Right lobe of liver (tissue), 6 donors: ENCODE measurements at places on chromosomes 16 and 17.

GRCh38 chr17:1558401-1558800 lies 4.2 kb downstream of the PITPNA start:
- DNase-seq = no peak

DNA sequence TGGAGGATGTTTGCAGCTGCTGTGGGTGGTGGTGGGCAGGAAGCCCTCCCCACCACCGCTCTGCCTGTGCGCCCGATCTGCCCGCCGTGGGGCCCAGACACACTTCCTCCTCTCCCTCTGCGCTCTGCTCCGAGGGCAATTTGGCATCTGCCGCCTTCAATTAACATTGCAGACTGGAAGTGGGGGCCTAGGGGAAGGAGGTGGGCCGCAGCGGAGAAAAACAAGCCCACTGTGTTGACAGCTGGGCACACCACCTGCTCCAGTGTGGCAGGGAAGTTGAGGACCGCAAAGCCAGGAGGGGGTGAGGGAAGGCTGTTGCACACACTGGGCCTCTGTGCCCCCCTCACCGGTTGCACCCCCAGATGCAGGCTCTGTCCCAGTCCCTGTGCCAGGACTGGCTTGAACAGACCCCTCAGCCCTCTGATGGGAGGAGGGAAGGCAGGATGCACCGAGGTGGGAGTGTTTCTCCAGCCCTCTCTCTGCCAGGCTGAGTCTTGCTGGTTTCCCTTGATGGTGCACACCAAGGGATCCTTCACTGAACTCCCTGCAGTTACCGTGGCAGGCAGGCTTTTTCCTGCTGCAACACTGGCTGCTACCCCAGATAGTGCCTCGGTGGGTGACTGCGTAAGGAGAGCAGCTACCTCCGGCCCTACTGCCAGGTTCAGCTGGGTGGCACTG lies 72.8 kb upstream of the MED9 start:
- no peak for DNase-seq

- DNase-seq = no peak
These were observed 306.3 kb downstream of the CNTNAP4 start for GRCh38 chr16:76583466-76583865.

GRCh38 chr17:41512546-41513167 lies 6.0 kb downstream of the KRT15 start:
- no peak for DNase-seq

DNA sequence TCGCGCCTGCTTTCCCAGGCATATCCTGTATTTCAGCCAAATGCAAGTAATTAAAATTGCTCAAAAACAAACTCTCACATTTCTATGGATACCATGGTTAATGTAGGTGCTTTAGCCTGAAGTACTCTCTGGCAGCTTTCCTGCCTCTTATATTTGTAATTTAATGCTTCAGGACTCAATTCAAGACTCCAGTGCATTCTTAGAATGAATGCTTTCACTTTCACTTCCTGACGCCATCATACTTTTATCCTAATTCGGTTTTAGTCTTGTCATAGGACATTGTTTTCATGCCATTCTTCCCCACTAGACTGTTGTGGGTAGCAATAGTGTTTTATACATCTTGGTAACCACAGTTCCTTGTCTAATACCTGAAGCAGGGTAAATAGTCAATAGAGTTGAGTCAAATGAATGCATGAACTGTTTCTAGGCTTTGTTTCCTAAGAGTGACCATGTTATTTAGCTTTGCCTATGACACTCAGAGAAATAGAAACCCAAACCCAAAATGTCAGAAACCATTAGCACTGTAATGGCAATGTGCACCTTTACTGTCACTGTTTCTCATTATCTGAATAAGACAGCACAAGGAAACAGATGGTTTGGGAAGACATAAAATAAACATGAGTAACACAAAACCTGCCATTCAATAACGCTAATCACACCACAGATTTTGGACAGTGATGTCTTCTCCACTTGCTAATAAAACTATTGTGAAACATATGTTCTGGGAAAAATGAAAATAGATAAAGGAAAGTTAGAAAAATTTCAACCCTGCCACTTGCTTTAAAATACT lies 705.5 kb downstream of the CDH11 start:
- no peak for DNase-seq

- no peak for DNase-seq
These were observed 152.6 kb upstream of the CACNG5 start for GRCh38 chr17:66682283-66682682.

GRCh38 chr16:55338646-55339045 lies 14.6 kb downstream of the IRX6 start:
- no peak for DNase-seq

GRCh38 chr17:63833026-63833740 lies 5.7 kb upstream of the FTSJ3 start:
- DNase-seq = no peak

DNA sequence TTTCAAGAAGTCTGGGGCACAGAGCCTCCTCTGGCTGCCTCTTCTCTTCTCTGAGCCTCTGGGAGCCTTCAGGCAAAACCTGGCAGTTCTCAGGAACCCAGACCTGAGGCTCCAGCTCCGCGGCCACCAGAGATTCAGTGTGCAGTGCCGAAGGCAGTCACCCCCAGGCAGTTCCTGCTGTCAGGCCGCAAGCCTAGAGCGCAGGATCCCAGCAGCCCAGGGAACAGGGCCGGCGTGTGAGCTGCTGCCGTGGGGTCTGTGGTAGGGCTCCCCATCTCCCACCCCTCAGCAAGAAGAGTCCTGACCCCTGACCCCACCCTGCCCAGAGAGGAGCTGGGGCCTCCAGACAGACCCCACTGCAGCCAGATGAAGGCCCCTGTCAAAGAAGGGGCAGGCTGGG lies 78.2 kb downstream of the AMFR start:
- DNase-seq = no peak

GRCh38 chr16:57166951-57167350 lies 18.9 kb downstream of the PSME3IP1 start:
- DNase-seq = no peak

DNA sequence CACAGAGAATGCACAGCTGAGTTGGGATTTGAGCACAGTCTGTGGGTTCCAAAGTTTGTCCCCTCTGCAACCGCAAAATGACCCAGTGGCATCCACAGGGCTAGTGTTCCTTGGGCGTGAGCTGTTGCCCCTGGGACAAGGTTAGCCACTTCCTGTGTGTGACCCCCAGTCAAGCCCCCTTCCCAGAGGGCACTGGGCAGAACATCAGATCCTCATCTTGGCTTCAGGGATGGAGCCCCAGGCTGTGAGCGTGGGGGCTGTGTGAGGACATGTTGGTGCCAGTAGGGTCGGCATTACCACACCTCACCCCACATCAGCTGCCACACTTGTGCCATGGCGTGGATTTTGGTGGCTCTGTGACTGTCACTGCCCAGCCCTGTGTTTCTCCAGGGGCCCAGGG lies 55.3 kb downstream of the USP22 start:
- DNase-seq = no peak

DNA sequence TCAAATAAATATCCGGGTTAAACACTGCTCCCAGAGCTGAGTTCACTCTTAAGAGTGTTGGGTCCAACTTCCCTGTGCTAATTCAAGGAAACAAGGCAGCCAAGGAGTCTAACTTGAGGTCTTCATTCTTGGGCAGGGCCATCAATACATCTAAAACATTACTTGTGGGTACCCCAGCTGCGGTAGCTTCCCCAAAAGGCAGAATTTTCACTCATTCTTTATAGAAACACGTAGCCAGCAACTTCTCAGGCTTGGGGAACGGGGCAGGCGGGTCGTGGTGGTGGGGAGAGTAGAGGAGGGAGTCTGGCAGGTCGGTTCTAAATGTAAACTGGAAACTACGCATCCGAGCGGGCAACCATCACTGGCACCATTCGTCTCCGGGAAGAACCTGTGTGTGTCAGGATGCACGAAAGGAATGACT lies 666 bp upstream of the METTL9 start:
- DNase-seq = no peak

- no peak for DNase-seq
These were observed 15.0 kb downstream of the LASP1NB start for GRCh38 chr17:38940404-38940803.

DNA sequence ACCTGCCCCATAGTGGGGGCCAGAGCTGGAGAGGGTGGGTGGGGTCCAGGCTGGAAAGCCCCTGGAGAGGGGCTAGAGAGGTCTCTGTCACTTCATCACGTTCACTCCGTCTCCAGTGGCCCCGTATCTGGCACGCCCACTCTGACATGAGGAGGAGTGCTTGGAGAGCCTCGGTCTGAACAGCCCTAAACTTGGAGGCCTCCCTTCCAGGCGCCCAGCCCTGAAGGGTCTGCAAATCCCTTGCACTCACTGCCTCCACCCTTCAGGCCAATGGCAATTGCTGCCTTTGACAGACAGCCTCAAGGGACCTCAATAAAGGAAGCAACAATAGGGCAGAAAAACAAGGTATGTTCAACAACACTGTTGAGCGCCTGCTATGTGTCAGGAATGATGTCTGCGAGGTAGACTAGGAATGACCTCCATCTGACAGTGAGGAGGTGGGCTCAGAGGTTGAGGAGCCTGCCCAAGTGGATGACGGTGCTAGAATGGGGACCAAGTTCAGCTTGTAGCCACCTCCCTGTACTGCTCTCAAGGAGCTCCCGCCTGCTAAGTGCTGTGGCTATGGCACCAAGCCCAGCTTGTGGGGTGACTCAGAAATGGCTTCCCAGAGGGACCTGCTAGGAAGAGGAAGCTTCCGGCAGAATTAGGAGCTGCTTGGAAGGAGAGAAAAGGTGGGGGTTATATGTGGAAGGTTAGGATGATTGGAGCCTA lies 2.9 kb upstream of the EPX start:
- DNase-seq = no peak

DNA sequence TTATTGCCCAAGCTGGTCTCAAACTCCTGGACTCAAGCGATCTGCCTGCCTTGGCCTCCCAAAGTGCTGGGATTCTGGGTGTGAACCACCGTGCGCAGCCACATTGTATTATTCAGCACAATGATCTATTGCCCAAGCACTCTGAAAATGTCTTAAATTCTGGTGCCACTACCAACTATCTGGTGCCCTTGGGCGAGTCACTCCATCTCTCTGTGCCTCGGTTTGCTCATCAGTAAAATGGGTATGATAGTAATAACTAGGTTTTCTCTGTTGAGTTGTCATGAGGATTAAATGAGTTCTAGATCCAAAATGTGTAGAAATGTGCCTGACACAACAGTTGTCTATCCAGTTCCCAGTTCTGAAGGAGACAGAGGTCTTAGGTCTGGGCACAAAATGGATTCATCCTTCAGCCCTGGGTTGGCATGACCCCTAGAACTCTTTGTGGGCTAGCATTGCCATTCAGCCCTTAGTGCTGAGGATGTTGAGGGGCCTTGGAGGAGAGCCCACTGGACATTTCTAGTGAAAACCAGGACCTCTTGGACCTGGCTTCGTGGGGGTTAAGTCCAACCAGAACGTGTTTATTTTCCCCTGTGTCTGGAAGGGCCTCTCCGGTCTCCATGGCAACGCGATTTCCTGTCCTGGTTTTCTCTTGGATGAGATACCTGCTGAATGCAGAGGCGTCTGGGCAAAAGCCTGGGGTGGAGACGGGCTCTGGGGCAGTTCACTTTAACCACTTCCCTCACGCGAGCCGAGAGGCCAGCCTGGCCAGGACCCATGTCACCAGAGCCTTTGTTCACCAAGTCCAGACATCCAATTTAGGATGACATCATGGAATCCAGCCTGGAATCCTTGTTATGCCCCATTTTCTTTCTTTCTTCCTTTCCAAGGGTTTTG lies 43.7 kb upstream of the TNRC6A start:
- DNase-seq = peak; percentile 81

DNA sequence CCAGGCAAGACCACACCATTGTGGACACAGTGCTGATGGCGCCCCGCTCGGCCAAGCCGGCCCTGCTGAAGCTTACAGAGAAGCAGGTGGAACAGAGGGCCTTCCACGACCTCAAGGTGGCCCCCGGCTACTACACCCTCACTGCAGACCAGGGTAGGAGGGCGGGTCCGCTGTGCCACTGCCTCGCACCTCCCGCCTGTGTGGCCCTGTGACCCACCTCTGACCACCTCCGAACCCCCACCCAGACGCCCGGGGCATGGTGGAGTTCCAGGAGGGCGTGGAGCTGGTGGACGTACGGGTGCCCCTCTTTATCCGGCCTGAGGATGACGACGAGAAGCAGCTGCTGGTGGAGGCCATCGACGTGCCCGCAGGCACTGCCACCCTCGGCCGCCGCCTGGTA lies 21.1 kb downstream of the ITGB4 start:
- no peak for DNase-seq

GRCh38 chr16:85359147-85359822 lies 247.0 kb upstream of the CIBAR2 start:
- no peak for DNase-seq
